AG08395 (cell line): ENCODE measurements at places on chromosomes 7 and 10.

DNA sequence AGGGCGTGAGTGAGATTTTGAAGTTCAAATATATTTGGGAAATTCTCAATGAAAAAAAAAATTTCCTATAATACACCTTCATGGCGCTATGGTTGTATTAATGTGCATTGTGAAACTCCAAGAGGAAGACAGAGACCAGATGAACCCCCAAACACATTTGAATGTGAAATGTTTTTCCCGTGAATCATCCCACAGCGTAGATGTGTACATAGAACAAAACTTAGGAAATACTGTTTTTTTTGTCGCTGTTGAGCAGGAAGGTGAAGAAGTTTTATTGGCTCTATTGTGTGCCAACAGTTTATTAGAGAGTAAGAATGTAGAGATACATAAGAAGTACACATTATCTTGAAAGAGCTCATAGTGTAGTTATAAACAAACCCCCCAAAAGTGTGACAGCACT is 134.0 kb downstream of the KCND2 start:
- no peak for DNase-seq

- no peak for DNase-seq
Measured at GRCh38 chr10:17523917-17524316, 69.5 kb upstream of the ST8SIA6 start.

GRCh38 chr7:40041456-40041855 is 91.4 kb downstream of the CDK13 start:
- no peak for DNase-seq

- no peak for DNase-seq
Measured at GRCh38 chr7:68458010-68458908, 1140.0 kb upstream of the AUTS2 start.

GRCh38 chr10:43287056-43288007 is 20.5 kb upstream of the RASGEF1A start:
- DNase-seq, result no peak
